ENCODE measurements at places on chromosomes 1 and 21. TPM values are rescaled to one million over a fixed set of nuclear protein-coding genes. Genes with fewer than 3 reads are reported as not detected.

EFCAB7 gene
- total RNA-seq, result 6.8 TPM

SLC30A10 gene
- not detected for total RNA-seq

RCOR3 gene
- total RNA-seq, result 25.7 TPM

PLA2G2F gene
- not detected for total RNA-seq

NR5A2 gene
- not detected for total RNA-seq

BMP8A gene
- total RNA-seq, result 0.22 TPM

CXADR gene
- total RNA-seq, result 0.20 TPM

A3GALT2 gene
- total RNA-seq, result not detected

GJC2 gene
- 3.5 TPM for total RNA-seq

HSD11B1 gene
- total RNA-seq, result 0.47 TPM

ETV3L gene
- total RNA-seq, result not detected

SLC45A1 gene
- 0.56 TPM for total RNA-seq

ECM1 gene
- 0.81 TPM for total RNA-seq

CTH gene
- total RNA-seq, result 35.0 TPM

ANKRD34A gene
- total RNA-seq, result 6.6 TPM

SRRM1 gene
- total RNA-seq, result 256 TPM

- DNase-seq, result no peak
Observed at GRCh38 chr1:233140974-233141373, 154.6 kb downstream of the PCNX2 start.

DNA sequence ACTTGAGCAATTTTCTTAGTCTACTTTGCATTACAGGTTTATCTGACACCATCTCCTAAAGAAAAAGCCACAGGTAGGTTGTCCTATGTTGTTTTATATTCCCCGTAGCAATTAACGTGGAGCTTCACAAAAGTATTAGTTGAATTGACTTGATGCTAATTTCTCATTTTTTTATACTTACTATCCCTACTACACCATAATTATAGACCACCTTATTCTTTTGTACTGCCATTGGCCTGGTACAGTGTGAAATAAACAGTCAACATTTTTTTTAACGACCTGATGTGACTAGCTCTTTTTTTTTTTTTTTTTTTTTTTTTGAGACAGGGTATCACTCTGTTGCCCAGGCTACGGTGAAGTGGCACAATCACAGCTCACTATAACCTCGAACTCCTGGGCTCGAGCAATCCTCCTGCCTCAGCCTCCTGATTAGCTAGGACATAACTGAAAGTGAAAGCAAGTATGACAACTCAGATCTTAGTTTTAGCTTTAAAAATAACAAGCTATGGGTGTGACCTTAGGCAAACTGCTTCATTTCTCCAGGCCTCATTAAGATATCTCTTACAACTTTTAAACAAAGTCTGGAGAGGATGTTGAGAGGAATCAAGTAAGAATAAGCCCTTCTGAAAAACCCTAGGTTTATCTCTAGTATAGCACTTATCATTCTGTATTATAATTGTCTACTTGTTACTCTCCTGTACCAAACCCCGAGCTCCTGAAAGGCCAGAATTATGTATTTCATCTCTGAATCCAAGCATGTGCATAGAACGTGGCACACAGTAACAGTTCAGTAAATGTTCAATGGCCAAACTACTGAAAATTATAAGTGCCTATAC lies 49.5 kb downstream of the LUZP1 start:
- peak; percentile 65 for DNase-seq

GRCh38 chr1:62689524-62689923 lies 1.3 kb upstream of the DOCK7 start:
- DNase-seq, result no peak

DNA sequence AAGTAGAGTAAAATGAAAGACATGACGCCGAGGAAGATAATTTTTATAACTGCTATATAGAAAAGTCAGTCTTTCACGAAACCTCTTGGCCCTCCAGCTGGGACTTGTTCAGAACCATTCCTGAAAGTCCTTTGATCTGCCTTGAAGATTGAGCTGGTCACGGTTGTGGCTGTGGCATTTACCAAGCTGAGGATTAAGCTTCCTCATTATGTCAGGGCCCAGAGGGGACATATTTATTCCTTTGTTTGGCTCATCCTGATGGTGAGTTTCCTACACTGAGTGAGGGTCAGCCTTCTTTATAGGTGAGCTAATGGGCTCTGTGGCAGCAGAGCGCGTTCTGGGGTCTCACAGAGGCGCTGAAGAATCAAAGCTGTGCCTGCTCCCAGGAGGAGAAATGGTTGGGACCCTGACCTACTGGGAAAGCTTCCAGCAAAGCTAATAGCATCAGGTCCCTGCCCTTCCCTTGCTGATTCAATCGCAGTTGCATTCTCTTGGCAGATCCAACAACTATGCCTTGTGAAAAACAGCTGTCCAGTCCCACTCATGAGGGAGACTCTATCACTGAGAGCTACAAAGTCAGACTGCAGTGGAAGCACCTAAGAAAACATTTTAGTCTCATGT lies 43.2 kb upstream of the PBX1 start:
- DNase-seq, result no peak

- DNase-seq, result no peak
Observed at GRCh38 chr1:101566883-101567538, 330.2 kb downstream of the S1PR1 start.

GRCh38 chr1:56872597-56872996 lies 18.0 kb downstream of the C8A start:
- no peak for DNase-seq

DNA sequence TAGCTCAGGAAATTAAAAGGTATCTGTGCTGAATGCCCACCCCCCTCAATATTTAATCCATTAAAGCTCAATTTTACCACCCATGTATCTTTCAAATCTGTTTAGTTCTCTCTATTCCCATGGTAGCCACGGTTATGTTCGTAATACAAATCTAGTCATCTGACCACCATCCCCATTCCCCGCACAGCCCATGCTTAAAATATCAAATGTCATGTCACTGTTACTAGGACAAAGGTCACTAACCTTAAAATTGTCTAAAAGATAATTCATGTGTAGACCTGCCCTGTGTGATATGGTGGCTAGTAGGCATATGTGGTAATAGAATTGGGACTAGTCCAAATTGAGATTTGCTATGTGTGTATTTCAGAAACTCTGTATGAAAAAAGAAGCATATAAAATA lies 728.5 kb upstream of the B3GALT2 start:
- no peak for DNase-seq

- DNase-seq, result no peak
Observed at GRCh38 chr1:226870026-226870400, 403 bp upstream of the PSEN2 start.

DNA sequence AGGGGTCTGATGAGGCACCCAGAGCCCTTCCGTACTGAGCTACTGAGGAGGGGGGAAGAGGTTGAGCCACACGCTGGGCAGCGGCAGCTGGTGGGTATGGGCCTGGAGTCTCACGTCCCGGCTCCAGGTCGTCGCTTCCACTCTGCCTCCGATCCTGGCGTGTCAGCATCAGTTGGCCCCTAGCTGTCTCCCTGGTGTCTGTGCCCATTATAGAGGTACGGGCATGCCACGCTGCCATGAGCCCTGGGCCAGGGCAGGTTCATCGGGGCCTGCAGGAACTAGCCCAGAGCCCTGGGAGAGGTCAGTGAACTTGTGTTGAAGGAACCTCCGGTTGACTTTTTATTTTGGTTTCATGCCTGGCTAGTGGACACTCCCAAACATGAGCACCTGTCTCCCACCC lies 18.2 kb downstream of the COQ8A start:
- no peak for DNase-seq

DNA sequence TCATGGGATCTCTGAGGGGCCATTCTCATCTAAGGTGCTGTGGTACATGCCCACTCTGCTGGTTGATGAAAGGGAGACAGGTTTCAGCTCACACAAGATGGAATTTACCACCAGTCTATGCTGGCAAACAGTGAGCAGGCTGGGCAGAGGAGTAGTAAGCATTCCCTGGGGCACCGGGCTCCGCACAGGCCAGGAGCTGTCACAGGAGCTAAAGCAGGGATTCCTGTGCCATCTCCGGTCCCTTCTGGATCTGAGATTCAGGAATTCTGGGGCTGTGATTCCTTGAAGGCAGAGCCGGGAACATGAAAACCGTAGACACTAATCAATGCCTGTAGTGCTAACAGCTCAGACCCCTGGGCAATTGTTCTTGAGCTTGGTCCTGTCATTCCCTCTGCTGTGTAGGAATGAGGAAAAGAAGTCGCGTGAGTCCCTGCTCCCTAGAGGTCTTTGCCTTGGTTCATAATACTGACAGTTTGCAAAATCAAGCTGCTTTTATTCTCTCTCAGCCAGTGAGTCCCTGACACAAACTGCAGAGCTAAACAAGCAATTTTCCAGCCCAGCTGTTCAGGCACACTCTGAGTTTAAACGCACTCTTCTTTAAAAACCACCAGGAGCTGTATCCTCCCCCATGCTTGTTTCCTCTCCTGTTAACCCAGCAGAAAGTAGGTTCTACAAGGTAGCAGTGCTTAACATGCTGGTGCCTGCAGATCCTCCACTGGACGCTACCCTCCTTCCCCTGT lies 52.5 kb downstream of the MDM4 start:
- DNase-seq, result no peak

DNA sequence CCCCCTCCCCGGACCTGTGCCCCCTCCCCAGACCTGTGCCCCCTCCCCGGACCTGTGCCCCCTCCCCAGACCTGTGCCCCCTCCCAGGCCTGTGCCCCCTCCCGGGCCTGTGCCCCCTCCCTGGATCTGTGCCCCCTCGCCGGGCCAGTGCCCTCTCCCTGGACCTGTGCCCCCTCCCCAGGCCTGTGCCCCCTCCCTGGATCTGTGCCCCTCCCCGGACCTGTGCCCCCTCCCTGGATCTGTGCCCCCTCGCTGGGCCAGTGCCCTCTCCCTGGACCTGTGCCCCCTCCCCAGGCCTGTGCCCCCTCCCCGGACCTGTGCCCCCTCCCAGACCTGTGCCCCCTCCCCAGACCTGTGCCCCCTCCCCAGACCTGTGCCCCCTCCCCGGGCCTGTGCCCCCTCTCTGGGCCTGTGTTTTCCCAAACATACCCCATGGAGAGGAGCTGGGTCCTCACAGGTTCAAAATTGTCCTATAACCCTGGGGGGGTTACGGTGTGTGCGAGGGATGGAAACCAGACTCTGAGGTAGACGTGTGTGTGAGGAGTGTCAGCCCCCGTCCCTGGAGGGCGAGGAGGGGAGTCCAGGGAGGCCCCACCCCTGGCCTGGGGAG lies 47.6 kb upstream of the POFUT2 start:
- DNase-seq, result no peak

GRCh38 chr1:109782927-109783326 lies 19.2 kb upstream of the EPS8L3 start:
- DNase-seq, result no peak

DNA sequence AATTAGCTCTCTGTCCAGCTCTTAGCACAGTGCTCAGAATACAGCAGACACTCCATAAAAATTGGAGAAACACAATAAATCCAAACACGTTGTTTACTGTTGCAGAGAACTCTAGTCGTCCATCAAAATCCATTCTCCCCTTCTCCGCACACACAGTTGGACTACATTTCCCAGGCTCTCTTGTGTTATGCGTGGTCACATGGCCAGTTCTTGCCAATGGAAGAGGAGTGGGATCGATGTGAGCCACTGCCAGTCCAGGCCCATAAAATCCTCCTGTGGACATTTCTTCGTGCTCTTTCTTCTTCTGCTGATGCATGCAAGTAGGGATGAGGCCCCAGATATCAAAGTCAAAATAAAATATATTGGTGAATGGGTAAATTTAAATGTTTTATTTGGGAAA lies 114.3 kb upstream of the FMN2 start:
- no peak for DNase-seq

DNA sequence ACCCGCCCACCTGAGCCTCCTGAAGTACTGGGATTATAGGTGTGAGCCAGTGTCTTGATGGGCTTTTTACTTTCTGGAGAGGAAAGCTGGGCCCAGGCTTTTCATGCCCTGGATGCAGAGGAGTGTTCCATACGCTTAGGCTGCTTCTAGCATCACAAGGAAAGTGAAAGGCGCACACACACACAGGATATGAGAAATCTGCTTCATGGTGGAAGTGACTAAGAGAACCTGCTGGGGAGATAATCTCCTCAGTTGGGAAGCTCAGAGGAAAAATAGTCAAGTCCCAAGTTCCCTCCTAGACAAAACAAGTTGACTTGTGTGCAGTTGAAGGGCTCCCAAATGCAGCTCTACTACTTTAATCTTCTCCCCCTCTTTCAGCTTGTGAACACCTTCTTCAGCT lies 2.2 kb downstream of the NUDC start:
- peak; percentile 18 for DNase-seq

GRCh38 chr1:228930479-228930957 lies 195.2 kb downstream of the RHOU start:
- DNase-seq, result no peak

Data from activated CD8-positive, alpha-beta T cell treated with anti-CD3 and anti-CD28 coated beads for 36 hours (primary cell).